ENCODE measurements at places on chromosomes 2 and 18.

GRCh38 chr2:68734688-68735525 lies at the start of gene ARHGAP25:
TSS of gene ARHGAP25 (plus strand) at chr2:68734811. CDS start at chr2:68735200, 389 bp downstream.
- DNase-seq = no peak

GRCh38 chr18:7177116-7177744 lies 53.7 kb upstream of the LRRC30 start:
- no peak for DNase-seq

DNA sequence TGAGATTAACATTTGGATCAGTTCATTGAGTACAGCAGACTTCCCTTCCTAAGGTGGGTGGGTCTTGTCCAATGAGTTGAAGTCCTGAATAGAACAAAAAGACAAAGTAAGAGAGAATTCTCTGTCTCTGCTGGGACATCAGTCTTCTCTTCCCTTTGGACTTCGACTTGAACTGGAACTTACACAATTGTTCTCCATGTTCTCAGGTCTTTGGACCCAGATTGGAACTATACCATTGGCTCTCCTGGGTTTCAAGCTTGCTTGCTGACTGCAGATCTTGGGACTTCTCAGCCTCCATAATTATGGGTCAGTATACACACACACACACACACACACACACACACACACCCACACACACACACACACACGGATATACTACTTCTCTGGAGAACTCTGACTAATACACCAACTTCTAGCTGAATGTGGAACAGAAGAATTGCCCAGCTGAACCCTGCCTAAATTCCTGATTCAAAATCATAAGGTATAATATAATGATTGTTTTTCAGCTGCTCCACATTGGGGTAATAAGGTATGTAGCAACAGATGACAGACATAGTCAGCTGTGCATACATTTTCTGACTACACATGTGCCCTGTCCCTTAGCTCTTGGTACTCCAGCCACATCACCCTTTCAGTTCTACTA lies 214.0 kb downstream of the TGIF1 start:
- DNase-seq = no peak

DNA sequence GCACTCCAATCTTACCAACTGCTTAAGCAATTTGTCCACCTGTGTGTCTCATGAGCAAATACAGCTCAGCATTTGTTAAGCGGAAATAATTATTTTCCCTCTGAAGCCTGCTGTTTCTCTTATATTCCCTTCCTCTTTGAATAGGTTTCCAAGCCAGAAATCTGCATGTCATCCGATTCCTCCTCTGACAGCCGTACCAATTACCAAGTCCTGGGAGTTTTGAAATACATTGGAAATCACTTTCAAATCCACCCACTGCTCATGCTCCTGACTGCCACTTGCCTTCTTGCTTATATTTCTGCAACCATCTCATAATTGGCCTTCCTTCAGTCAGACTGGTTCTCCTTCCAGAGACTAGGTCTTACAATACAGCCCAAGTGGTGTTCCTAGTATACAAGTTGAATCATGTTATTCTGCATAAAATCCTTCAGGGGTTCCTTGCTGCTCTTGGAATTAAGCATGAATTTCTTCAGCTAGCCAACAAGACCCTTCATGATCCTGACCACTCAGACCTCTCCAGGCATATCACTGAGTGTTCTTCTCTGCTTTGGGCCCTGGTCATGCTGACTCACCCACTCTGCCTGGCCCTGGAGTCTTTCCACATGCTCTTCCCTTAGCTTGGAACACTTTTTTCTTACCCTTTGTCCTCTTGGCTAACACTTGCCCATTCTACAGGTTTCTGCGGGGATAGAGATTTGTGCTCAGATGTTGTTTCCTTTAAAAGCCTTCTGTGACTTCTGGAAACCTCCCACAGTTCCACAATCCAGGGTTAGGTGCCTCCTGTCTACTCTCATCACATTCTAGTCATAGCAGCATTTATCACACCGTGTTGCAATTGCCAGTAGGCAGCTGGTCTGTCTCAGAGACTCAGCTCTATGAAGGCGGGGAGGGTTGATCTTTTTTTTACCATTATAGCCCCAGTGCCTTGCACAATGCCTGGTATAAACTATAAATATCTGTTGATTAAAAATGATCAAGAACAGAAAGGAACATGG lies 157.6 kb downstream of the ARL6IP6 start:
- no peak for DNase-seq

DNA sequence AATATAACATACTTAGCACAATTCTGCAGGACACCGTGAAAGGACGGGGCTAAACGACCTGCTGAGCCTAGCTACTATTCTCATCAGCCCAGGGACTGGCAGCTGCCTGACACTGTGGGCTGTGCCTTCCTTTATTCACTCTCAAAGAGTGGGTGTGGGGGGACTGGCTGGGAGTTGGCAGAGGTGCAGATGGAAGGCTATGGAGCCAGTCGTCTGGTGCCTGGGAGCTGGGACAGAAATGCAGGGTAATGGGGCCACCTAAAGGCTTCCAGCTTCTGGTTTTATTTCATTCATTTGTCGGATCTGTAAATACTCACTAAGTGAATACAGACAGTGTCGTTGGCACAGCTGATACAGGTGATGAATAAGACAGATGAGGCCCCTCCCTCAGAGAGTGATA lies 56.0 kb upstream of the NFU1 start:
- no peak for DNase-seq

DNA sequence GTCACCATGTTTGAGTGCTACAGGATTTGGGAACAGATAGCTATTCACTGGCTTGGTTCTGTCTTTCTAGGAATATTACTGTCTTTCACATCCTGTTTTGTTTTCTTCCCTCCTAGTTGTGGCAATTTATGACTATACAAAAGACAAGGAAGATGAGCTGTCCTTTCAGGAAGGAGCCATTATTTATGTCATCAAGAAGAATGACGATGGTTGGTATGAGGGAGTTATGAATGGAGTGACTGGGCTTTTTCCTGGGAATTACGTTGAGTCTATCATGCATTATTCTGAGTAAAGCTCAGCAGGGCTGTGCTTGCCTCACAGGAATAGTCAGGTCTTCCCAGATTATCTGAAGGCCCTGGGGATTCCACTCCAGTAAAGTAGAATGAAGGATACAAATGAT lies 98.9 kb downstream of the ABI2 start:
- DNase-seq = no peak

GRCh38 chr18:57050310-57050949 lies 96.5 kb upstream of the BOD1L2 start:
- no peak for DNase-seq

DNA sequence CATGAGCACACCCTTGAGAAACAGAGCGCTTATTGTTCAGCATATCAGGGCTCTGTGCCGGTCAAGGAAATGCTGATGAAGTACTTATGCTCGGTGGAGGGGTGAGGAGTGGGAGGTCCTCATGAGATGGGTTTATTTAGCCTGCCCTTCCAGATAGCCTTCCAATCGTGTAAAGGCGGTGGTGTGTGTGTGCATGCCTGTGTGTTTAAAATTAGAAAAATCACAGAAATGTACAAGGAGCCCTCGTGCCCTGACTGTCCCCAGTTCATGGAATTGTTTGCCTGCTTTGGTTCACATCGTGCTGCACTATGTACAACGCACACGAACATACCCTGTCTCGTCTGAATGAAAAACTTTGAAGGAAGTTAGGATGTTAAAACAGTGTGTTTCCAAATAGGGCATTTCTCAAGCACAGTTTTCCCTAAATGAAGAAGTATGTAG lies 158.6 kb downstream of the AQP4 start:
- no peak for DNase-seq

DNA sequence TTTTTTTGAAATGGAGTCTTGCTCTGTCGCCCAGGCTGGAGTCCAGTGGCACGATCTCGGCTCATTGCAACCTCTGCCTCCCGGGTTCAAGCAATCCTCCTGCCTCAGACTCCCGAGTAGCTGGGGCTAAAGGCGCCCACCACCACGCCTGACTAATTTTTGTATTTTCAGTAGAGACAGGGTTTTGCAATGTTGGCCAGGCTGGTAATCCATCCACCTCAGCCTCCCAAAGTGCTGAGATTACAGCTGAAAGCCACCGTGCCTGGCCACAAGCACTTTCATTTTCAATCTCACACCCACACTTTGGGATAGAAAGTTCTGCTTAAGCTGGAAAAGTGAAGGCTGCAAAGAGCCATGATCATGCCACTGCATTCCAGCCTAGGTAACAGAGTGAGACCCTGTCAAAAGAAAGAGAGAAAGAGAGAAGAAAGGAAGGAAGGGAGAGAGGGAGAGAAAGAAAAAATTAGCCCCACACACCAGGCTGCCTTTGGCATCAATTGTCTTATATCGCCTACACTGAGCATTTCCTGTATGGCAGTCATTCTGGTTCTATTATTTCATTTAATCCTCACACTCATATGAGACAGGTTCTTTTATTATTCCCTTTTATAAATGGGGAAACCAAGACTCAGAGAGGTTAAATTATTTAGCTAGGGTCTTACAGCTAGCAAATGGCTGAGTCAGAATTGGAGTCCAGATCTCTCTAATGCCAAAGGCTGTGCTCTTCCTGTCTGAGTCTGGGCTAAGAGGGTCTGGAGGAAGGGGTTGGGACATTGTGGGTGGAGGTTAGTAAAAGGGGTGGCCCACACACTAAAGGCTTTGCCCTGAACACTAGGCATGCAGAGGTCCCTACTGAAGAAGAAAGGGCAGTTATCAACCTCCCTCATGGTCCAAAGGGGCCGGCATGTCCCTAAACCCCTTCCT lies 37.9 kb upstream of the PKDCC start:
- no peak for DNase-seq

DNA sequence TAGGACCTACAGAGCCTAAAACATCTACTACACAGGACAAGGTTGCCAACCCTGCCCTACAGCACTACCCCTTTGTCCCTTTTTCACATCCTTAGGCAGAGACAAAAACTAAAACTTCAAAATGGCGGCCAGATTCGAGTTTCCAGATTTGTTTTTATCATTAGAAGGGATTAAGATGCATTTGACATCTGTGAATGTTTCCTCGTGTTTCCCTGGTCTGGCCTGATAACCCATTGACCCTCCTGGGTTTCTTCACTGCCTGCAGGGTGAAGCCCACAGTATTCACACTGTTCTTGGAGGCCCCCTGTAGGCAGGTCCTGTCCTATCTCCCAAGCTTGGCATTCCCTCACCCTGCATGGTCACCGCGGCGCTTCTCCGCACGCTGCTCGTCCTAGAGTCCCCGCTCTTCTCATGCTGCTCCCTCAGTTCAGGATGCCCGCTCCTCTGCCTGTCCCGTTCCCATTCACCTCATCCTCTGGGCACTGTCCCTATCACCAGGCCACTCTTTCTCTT lies 67.6 kb downstream of the TPGS2 start:
- DNase-seq = no peak

All from esophagus squamous epithelium (tissue), 5 donors.